ENCODE measurements at places on chromosomes 6 and 20.

DNA sequence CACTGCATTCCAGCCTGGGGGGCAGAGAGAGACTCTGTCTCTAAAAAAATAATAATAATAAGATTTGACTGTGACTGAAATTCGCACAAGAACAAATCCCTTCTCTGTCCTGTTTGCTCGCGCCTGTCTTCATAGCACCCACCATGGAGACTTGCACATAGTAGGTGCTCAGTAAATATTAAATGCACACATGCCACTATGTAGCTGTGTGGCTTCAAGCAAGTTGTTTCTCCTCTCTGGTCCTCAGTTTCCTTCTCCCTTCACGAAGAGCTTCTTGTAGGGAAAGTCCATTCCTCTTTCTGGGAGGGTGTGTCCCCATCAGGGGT lies 15.4 kb upstream of the PTGIS start:
- no peak for DNase-seq

- peak; percentile 65 for DNase-seq
Measured at GRCh38 chr6:41734666-41735426, 562 bp downstream of the TFEB start.

- DNase-seq, result no peak
Measured at GRCh38 chr6:34090529-34090928, 55.4 kb downstream of the GRM4 start.

GRCh38 chr6:44576132-44576631 lies 188.7 kb downstream of the CDC5L start:
- DNase-seq, result no peak

- no peak for DNase-seq
Measured at GRCh38 chr6:143328876-143329275, 121.6 kb downstream of the ADAT2 start.

DNA sequence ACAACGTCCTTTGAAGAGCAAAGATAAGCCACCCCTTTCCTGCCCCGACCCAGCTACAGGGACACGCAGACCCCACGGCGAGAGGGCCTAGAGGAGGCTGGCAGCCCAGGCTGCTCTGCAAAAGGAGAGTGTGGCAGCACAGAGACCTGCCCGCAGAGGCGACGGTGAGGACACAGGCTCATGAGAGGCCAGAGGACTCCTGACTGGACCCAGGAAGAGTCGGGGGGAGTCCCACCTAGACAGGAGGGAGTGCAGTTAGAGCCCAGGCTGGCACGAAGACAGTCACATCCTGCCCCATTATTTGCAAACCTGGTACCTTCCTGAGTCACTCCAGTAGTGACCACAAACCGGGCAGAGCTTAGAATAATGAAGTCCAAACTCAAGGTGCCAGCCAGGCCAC lies 227.7 kb upstream of the CDH4 start:
- DNase-seq, result no peak

DNA sequence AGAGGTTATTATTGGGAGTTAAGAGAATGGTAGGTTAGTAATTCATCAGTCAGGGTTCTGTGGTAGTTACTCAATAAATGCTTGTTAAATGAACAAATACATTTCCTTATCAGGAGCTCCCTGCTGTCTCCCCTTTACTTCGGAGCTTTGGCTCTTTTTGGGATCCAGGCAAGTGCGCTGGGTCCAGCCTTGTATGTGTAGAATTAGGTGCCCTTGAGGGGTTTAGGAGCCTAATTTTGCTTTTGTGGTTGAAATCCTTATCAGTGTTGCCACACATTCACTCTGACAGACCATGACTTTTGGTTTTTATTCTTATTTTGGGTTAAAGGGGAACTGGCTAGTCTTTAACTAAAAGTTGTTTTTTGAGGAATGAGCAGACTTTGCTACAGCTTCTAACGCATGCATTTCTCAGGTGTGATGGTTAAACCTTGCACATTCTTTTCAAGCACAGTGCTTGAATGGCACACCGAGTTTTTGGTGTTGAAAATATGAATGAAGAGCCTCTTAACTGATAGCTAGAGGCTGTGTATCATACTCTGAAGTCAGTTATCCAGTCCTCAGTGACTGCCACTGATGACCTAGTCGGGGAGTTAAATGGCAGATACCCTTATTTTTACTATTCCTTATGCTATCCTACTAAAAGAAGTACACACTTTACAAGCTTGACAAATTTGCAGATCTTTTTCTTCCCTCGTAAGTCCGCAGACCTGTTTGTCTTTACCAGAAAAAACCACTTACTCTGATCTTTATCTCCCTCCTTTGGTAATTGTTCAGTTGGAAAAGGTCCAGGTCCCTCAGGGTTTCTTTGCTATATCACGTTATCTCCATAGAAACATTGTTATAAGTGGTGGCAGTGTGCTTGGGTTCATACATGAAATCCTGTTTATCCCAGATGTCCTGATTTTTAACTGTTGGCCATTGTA lies 50.7 kb upstream of the PLCG1 start:
- DNase-seq, result no peak

DNA sequence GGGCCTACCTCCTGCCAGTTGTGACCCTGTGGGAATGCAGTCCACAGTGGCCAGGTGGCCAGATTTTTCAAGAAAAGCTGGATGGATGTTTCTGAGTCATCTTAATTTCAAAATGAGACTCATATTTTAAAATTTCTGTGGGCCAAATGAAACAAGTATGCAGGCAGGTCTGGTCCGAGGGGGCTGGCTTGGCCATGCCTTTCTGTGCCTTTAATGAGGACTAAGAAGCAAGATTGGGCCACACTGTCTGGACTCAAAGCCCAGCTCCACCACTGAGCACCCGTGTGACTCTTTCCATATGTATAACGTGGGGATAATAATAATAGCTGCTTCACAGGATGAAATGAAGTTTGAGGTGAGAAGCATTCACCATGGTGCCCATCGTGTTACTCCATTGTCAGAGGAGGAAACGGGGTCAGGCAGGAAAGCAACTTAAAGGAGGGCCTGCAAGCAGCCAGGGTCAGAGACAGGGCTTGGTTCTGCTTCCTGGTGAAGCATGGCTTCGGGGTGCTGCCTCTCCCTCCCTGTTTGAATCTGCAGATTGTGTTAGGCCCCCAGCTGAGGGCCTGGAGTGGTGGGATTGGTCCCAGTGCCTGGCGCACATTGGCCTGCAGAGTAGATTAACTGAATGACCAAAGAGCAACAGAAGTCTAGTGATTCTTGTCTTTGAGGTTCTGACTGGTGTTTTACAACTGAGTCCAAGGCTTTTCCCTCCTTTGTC lies 3.8 kb downstream of the SOX12 start:
- no peak for DNase-seq

GRCh38 chr6:151917531-151918329 lies 110.2 kb downstream of the ESR1 start:
- no peak for DNase-seq

- no peak for DNase-seq
Measured at GRCh38 chr6:66725670-66726069, 1018.6 kb upstream of the EYS start.

- peak; percentile 64 for DNase-seq
Measured at GRCh38 chr6:11852061-11852651, 73.6 kb upstream of the ADTRP start.

GRCh38 chr6:155454471-155454870 lies 1.2 kb downstream of the NOX3 start:
- DNase-seq, result peak; percentile 1

DNA sequence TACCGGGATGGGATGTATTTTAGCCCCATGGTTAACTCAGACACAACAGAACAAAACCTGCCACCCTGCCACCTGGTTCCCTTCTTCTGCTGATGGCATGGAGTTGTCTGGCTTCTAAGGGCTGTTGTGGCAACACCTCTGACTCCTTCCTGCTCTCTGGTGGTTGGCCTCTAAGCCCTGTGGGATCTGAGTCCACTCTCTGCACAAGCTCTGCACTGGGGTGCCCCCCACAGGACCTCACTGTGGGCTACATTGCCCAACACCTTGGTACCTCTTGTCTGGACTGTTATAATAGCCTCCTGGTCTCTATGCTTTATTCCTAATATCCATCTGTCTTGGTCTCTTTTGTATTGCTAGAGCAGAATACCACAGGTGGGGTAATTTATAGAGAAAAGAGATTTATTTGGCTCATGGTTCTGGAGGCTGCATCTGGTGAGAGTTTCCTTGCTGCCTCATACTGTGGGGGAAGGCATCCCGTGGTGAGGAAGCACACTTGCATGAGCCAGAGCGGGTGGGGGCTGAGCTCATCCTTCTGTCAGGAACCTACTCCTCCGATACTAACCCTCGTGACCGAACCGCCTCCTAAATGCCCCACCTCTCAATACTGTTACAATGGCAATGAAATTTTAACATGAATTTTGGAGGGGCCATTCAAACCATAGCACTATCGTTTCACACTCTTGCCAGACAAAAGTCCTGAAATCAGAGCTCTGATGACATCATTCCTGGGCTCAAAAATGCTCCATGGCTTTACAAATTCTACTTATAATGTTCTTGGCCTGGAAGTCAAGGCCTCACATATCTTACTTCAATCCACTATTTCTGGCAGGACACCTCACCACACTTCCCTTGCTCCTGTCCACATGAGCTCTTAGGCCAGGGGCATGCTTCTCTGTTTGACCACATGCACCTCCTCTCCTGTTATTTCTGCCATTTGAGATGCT lies 127.2 kb downstream of the PAX1 start:
- no peak for DNase-seq

- DNase-seq, result no peak
Measured at GRCh38 chr20:43542161-43542560, 16.7 kb upstream of the SGK2 start.

- DNase-seq, result no peak
Measured at GRCh38 chr20:18654448-18654773, 66.6 kb downstream of the DTD1 start.

GRCh38 chr6:89874438-89874837 lies 19.8 kb upstream of the GJA10 start:
- DNase-seq, result no peak

- DNase-seq, result no peak
Measured at GRCh38 chr6:124986164-124986563, 23.9 kb downstream of the RNF217 start.

- DNase-seq, result peak; percentile 51
Measured at GRCh38 chr20:44584162-44584561, 1.8 kb downstream of the PKIG start.

- no peak for DNase-seq
Measured at GRCh38 chr20:50909413-50909812, 21.8 kb downstream of the ADNP start.

GRCh38 chr6:134379076-134379475 lies 61.2 kb upstream of the SGK1 start:
- peak; percentile 100 for DNase-seq

GRCh38 chr6:118586746-118587485 lies 38.8 kb downstream of the PLN start:
- no peak for DNase-seq

DNA sequence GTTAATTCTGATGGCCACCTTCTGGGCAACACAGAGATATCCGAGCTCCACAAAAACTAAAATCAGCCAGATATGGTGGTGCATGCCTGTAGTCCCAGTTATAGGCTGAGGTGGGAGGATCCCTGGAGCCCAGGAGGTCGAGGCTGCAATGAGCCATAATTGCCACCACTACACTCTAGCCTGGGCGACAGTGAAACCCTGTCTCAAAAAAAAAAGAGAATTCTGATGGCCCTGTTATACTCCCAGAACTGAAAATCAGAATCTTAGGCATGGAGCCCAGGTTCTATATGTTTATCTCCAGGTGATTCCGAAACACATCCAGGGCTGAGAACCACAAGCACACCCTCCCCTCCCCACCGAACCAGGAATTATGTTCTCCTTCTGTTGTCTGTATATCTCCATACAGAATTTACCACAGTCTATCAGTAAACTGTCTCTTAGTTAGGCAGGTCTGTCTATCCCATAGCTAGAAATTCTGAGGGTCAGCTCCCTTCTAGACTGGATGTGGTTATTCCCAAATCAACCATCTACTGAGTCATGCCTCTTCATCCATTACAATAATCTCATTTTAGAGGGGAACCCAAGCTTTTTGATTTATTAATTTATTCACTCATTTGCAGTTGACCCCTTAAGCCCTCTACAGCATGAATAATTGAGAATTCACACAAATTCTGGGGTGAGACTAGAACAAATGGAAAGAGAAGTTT lies 24.8 kb upstream of the CCND3 start:
- DNase-seq, result no peak

DNA sequence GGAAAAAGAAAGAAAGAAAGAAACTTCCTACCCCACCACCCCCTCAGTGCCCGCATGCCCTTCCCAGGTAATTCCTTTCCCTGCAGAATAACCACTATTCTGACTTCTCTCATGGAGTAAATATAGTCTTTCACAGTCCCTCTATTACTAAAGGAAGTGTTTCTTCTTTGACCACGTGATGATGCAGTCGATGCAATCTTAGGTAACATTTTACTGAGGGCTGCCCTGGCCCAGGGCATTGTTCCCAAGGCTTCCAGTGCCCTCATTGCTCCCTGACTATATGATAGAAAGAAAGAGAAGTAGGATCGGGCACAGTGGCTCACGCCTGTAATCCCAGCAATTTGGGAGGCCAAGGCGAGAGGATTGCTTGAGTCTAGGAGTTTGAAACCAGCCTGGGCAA lies 29.1 kb downstream of the ARHGAP40 start:
- no peak for DNase-seq

- DNase-seq, result no peak
Measured at GRCh38 chr6:22401206-22401605, 104.4 kb upstream of the PRL start.

Measured in inflammatory macrophage treated with lipopolysaccharide for 1 hour (primary cell).